ENCODE measurements at places on chromosomes 13 and 19.

DNA sequence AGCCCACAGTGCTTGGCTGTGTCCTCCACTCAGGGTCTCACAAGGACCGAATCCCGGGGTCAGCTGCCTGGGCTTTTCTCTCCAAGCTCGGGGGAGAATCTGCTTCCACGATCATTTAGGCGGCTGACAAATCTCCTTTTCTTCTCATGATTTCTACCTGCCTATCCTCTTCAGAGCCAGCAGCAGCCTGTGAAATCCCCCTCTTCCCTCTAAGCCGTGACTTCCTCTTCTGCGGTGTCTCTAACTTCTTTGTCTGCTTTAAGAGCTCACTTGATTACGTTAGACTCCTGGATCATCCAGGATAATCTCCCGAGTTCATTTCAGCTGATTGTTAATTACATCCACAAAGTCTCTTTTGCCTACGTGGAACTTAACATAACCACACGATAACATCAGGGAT is 22.5 kb upstream of the ZNF845 start:
- no peak for DNase-seq

GRCh38 chr19:1567848-1568227 is 287 bp downstream of the MEX3D start:
- DNase-seq: no peak

DNA sequence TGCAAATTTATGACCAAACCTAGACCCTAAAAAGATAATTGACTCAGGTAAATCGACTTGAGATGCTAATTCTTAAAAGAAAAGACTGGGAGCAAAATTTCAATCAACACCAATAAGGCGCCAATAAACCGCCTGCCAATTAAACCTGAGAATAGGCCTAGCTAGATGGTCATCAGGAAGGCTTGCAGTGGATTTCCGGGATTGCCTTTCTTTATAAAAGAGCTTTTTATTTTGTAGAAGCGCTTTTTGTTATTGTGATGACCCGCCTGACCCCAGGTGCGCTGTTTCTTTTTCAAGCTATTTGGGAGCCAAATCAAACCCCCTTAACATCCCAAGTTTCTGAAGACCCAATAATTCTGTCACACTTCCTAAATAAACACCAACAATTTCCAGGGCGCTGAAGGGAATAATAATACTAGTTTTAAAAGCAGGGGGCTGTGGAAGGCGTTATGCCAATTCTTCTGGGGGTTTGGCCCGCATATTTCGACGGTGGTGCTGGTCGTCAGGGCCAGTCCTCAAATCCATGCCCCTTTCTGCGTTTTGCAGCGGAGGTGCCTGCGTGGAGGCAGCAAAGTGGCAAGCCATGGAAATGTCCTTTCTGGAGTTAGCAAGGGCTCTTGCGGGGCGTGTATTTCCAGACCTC is 2.9 kb upstream of the ZIC5 start:
- DNase-seq: no peak

DNA sequence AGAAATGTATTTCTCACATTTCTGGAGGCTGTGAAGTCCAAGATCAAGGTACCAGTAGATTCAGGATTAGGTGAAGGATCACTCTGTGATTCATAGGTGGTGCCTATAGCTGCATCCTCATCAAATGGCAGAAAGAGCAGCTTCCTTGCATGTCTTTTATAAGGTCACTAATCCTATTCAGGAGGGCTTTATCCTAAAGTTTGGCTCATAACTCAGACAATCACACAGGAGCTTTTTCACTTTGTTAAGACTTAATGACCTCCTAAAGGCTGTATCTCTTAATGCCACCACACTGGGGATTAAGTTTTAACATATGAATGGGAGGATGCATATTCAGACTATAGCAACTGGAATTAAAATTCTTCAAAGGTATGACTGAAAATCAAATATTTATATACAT is 861.1 kb downstream of the DACH1 start:
- no peak for DNase-seq

- no peak for DNase-seq
Measured at GRCh38 chr13:23147827-23148226, 33.0 kb upstream of the SGCG start.

- DNase-seq: no peak
Measured at GRCh38 chr13:85417807-85418206, 381.4 kb downstream of the SLITRK6 start.

Measured in AML-193 (cell line).